ENCODE measurements at places on chromosomes 12 and 14.
A peak's percentile ranks its signal among the peaks of the same experiment; 100 is the strongest.

GRCh38 chr14:32694795-32695449, 243.8 kb upstream of the NPAS3 start:
- no peak for DNase-seq

DNA sequence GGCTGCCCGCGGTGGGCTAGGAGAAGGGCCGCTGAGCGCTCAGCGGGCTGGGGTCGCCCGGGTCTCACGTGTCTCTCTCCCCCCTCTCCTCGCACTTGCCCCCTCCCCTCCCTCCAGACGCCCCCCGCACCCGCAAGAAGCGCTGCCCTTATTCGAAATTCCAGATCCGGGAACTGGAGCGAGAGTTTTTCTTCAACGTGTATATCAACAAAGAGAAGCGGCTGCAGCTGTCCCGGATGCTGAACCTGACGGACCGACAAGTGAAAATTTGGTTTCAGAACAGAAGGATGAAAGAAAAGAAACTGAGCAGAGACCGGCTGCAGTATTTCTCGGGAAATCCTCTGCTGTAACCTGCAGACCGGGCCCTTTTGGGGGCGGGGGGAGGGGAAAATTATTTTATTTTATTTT, 314 bp upstream of the HOTAIR start:
- DNase-seq, result no peak

DNA sequence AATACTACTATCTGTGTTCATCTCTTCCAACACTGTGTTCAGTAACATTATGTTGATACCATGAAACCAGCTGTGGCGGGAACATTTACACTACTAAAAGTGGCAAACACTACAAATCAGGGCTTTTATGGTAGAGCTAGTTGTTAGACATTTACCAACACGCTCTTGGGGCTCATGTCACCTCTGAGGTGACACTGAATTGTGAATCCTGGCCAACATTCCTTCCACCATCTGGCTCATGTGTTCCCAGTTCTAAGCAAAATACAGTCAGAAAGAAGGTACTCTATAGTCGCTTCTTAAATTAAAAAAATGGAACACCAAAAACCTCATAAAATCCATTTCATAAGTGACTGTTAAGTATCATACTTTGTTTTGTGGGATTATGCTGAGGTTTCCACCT, 436.6 kb downstream of the FUT8 start:
- DNase-seq, result no peak

GRCh38 chr14:80618751-80619329, 322.7 kb downstream of the CEP128 start:
- DNase-seq, result no peak

DNA sequence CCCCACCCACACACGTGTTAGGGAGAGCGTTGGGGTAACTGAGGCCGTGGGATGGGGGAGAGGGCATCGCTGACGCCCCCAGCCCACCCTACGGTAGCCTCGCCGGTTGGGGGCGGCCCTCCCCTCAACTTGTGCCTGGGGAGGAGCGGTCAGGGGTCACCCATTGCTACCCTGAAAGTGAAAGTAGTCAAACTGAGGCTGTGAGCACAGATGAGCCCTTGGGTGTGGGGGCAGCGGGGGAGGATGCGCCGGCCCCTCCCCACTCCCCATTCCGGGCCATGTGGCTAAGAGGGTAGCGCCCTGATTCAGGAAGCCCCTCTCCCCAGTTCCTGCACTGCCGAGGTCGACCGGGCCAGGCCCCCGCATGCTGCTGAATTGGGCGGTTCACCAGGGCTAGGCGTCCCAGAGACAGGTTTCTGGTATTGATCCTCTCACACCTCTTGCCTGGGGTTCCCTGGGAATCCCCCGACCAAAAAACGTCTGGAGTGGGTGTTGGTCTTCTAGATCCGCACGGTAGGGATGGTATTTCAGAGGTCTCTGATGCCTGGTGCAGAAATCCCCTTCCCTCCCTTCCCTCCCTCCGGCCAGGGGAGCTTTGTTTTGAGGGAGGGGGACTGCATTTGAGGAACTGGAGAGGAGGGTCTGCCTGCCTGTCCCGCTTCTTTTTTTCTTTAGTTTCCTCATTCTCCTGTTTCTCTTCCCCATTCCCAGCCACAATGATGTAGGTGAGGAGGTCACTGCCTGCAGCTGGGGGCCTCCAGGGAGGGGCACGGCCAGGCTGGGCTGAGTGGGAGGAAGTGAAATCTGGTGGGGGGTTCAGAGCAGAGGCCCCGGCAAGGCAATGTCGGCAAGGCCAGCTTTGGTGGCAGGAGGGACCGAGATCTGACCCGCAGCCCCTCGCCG, 1.0 kb downstream of the SH2B3 start:
- DNase-seq, result no peak

DNA sequence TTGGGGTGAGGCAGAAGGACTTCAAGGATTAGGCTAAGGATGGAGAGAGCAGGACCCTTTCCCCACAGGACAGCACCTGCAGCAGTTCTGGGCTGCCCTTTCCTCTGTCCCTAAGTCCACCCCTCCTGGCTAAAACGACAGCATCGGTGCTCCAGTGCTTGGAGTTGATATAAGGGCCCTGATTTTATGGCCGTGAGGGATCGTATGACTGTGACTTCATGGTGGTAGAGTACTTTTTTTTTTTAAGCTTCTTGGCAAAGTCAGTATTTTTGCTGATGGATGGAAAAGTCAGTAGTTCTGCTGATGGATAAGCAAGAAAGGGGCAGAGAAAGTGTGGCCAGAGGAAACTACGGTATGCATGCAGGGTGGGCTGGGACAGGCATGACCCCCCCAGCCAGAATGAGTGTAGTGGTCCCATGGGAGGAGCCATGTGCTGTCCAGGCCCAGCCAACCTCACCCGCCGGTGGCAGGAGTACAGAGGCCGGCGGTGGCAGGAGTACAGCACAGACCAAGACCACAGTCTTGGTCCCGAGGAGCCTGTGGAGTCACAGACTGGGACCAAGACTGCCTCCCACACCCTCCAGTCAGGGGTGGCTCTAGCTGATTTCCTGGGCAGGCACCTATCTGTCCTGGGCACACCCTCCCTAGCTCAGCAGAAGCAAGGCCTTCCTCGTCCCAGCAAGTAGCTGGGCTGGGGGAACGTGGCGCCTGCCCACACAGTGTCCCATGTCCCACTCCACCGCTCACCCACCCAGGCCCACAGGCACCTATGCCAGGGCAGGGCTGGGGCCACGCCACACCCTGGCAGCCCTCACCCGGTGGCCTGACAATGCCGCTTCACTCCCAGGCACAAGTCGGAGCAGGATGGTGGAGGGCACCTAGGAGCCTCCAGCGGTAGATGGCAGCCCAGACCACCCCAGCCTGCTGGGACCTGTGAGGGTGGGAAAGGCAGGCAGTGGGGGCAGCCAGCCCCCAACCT, 46.3 kb downstream of the CCDC88C start:
- DNase-seq, result no peak

DNA sequence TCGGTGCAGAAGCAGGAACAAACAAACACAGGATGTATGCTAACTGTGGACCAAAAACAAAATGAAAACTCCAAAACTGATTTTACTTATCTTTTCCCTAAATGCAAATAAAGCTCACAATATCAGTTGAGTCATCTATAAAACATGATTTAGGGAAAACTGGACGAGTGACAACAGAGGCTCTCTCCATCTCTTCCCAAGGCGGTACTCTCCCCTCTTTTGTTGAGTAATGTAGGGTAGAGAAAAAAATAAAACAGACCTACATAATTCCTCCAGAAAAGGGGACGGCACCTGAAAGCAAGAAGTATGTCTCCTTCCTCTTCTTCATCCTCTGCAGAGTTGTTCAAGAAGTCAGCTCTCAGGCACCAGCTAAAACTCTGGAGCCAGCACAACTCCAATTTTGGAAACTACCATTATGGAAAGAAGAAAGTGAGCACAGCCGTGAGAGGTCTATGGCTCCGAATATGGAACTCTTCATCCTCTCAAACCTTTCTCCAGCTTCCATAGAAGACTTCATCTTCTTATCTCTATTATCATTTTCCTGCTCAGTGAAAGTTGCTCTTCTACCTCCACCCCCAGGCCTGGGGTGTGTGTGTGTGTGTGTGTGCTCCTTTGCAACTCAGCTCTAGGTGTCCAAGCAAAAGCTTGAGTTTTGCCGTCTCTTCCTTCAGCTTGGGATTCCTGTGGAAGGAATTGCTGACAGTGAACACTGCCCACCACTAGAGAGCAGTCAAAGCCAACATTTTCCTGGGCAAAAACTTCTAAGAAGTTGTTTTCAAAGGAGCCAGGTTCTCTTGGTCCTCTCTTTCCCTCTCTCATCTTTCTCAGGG, 155.4 kb downstream of the DIO2 start:
- no peak for DNase-seq

DNA sequence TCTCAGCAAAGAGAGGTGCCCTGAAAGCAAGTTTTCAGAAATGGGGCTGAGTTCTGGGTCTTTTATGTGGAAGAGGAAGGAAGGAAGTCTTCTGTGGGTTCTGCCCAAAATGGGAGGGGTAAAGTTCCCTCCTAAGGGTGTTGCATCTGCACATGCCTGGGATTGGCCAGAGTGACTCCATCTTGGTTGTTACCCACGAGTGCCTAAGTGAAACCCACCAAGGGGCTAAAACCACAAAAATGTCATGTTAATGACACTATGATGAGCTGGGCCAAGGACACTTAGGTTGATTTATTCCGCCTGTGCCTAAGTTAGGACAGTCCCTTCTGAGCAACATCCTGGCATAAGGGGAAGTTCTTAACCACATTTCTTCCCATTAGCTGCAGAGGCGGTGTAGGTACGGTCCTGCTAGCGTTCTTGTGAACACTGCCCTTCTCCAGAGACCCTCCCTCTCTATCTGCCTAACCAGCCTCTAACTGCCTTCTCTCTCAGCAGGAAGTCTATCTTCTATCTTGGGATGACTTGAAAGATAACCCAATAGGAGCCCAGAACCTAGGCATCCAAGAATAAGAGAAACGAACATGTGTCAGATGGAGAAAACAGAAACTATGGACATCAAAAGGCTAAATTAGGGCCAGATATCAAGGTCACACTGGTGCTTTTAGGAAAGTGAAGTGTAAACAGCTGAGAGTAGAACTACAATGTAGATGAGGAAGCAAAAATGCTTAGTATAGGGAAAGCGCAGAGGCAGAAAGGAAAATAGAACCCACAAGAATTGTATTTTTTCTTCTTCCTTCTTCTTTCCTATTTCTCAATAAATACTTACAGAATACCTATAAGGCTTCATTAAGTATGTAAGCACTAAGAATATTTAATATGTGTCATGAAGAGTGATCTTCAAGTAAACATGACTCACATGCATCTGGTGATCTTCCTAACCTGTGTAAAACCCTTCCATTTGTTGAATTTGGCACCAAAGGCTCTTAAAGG, 104.2 kb upstream of the AMN1 start:
- DNase-seq, result peak; percentile 71

DNA sequence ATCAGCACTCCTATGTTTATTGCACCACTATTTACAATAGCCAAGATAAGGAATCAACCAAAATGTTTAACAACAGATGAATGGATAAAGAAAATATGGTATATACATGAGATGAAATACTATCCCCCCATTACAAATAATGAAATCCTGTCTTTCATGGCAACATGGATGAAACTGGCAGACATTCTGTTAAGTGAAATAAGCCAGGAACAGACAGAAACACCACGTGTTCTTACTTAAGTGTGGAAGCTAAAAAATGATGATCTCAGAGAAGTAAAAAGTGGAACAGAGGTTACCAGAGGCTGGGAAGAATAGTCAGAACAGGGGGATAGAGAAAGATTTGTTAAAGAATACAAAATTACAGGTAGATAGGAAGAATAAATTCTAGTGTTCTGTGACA, 113.7 kb upstream of the MDM1 start:
- no peak for DNase-seq

GRCh38 chr14:89180546-89180945, 236.5 kb downstream of the FOXN3 start:
- no peak for DNase-seq

- DNase-seq, result no peak
Measured at GRCh38 chr12:121294151-121294889, 2.2 kb downstream of the CAMKK2 start.

- DNase-seq, result peak; percentile 13
Measured at GRCh38 chr14:70641548-70642302, at the start of gene TTC9. Gene TTC9 (plus strand): TSS chr14:70641916. CDS start chr14:70642130, 214 bp downstream.

DNA sequence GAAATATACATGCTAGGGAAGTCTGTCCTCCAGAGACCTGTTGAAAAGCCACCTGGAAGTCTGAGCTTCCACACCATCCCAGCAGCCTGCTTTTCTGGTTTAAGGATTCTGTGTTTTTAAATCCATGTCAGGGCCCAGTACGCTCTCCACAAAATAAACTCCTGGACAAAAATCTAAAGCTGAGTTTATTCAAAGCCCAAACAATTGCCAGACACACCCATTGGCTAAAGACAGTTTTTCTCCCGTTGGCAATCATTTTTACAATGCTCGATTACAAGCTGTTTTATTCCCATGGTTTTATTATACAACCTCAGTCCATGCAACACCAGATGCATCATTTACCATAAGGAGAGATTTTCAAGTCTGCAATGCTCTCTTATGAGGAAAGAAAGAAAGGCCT, 94.5 kb downstream of the MYRFL start:
- DNase-seq, result no peak

GRCh38 chr14:89060191-89060590, 235.7 kb downstream of the TTC8 start:
- no peak for DNase-seq

DNA sequence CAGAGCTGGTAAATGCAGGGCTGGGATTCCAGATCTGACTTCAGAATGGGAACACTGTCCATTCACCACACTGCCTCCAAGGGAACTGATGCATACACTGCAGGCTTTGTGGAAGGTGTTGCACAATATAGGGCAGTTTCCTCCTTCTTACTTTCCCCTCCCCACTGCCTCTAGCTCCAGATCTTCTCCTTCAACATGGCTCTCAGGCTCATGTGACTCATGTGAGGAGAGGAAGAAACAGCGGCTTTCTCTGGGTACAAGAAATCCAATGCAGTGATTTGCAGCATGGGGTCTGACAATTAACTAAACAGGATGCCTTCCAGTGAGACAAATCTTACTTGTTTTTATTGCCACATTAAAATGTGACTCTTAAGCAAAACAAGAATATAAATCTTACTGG, 447.6 kb upstream of the CCDC196 start:
- DNase-seq, result no peak

DNA sequence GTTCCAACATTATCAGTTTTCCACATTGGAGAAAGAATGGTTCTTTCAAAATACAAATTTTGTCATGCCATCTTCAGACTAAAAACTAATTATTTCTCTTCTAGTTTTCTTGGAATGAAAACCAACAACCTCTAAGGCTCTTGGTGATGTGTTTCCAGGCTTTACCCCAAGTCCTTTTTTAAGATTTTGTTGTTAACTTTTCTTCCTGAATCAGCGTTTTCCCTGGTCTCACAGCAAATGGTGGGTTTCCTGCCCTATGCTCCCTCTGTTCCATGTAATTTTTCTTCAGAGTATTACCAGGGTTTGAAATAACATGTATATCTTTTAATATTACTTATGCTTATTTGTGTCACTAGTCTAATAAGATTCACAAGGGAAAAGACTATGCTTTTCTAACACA, 1311.9 kb downstream of the LRFN5 start:
- DNase-seq, result no peak

- no peak for DNase-seq
Measured at GRCh38 chr14:34776611-34777010, 62.2 kb upstream of the CFL2 start.

DNA sequence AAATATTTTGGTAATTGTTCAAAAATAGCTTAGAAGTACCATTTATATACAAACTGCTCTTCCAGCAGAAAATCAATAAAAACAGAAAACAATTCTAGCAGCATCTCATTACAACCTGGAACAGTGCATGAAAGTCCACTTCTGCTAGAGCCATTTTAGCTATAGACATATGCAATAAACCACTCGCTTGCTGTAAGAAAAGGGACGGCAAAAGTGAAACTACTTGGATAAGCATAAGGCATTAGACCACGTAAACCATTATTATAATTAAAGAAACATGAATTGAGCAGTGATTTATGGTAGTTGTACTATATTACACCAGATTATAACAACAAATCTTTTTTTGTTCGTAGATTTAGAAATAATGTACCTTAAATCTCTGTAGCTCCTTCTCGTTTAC, 48.7 kb downstream of the LRIG3 start:
- DNase-seq, result no peak
